ENCODE measurements at places on chromosomes 12 and 14.

DNA sequence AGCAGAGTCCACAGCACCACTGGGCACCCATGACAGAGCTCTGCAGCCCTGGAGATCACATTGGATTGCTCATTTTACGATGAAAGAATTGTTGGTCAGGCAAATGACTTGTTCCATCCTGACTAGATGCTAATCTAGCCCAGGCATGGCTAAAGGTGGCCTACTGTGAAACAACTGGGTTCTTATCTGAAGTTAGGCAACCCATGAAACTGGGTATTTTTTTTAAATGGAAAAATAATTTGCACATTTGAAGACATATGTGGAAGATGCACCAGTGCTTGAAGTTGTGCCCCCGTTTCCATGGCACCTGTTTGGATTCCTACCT lies 8.3 kb downstream of the PYGL start:
- H3K27me3 ChIP-seq: peaks cover 21% of the 10 kb centered on the region
- H3K4me3 ChIP-seq: no peak overlapping the region
- no peak for DNase-seq
- no peaks in the 10 kb centered on the region for H3K4me1 ChIP-seq
- no peaks in the 10 kb centered on the region for H3K36me3 ChIP-seq
- no peak overlapping the region for H3K27ac ChIP-seq

DNA sequence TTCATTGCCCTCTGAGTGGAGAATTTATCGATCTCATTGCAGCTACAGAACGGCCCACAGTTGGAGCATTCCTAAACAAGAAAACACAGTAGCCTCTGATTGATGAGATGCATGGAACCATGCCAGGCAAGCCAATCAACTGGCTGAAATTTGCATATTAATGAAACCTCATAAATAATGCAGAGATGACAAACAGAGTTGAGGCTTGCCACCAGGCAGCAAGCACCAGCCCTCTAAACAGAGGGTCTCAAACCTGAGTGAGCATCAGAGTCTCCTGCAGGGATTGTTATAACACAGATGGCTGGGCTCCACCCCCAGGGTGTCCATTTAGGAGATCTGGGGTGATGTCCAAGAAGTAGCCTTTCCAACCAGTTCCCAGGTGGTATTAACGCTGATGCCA lies 60.9 kb upstream of the CMKLR1 start:
- no peaks in the 10 kb centered on the region for H3K36me3 ChIP-seq
- H3K27ac ChIP-seq: no peak overlapping the region
- H3K27me3 ChIP-seq: no peaks in the 10 kb centered on the region
- no peaks in the 10 kb centered on the region for H3K4me1 ChIP-seq
- no peak overlapping the region for H3K4me3 ChIP-seq

- no peak for DNase-seq
- no peak overlapping the region for H3K27ac ChIP-seq
- peaks cover 5% of the 10 kb centered on the region for H3K36me3 ChIP-seq
- H3K4me1 ChIP-seq: no peaks in the 10 kb centered on the region
- no peak overlapping the region for H3K4me3 ChIP-seq
These were observed 15.4 kb downstream of the DAO start for GRCh38 chr12:108895220-108895802.

- H3K36me3 ChIP-seq: peaks cover 16% of the 10 kb centered on the region
- no peaks in the 10 kb centered on the region for H3K27me3 ChIP-seq
- H3K4me1 ChIP-seq: peaks cover 42% of the 10 kb centered on the region
These were observed 929.5 kb downstream of the VRK1 start for GRCh38 chr14:97726676-97727075.

DNA sequence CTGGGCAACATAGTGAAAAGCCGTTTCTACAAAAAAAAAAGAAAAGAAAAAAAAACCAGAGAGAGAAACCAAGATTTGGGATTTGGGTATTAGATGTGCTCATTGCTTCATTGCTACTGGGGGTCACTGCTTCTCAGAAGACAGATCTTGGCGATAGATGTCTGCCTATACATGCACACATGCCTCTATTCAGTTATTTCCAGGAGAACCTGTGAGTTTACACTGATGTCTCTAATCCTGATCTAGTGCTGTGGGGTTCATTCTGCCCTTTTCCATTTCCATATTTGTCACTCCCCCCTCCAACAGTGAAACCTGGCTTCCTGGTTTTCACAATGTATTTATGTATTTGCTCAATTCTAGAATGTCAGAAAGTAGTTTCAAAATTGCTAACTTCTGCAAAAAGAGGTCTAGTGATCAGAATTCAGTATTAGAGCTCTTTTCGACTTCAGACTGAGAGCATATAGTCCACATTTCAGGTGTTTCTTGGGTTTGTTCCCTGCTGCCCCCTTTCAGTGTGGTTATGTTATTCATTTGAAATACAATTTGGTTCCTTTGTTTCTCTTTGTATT lies 111.0 kb downstream of the SLC25A47 start:
- peaks cover 9% of the 10 kb centered on the region for H3K4me1 ChIP-seq
- H3K27me3 ChIP-seq: no peaks in the 10 kb centered on the region
- no peaks in the 10 kb centered on the region for H3K36me3 ChIP-seq
- H3K4me3 ChIP-seq: no peak overlapping the region

- peaks cover 2% of the 10 kb centered on the region for H3K27me3 ChIP-seq
- peaks cover 8% of the 10 kb centered on the region for H3K4me1 ChIP-seq
- no peak for DNase-seq
These were observed 142.5 kb downstream of the SAMD4A start for GRCh38 chr14:54709444-54709843.

- no peaks in the 10 kb centered on the region for H3K27me3 ChIP-seq
- no peak for DNase-seq
- no peak overlapping the region for H3K4me3 ChIP-seq
These were observed 93.2 kb downstream of the NAV3 start for GRCh38 chr12:77923882-77924281.

GRCh38 chr12:123984903-123985302 lies 11.9 kb downstream of the ZNF664 start:
- H3K36me3 ChIP-seq: peaks cover 22% of the 10 kb centered on the region
- no peak for DNase-seq
- H3K4me1 ChIP-seq: peaks cover 2% of the 10 kb centered on the region
- no peaks in the 10 kb centered on the region for H3K27me3 ChIP-seq

GRCh38 chr12:54605138-54605970 lies 16.9 kb upstream of the PPP1R1A start:
- DNase-seq: no peak
- peaks cover 7% of the 10 kb centered on the region for H3K4me1 ChIP-seq
- H3K4me3 ChIP-seq: no peak overlapping the region
- H3K27ac ChIP-seq: no peak overlapping the region

- DNase-seq: no peak
- peaks cover 44% of the 10 kb centered on the region for H3K4me1 ChIP-seq
- no peaks in the 10 kb centered on the region for H3K27me3 ChIP-seq
- peak overlapping the region; percentile 97 for H3K27ac ChIP-seq
These were observed 767 bp upstream of the CCNT1 start for GRCh38 chr12:48717252-48717695.

DNA sequence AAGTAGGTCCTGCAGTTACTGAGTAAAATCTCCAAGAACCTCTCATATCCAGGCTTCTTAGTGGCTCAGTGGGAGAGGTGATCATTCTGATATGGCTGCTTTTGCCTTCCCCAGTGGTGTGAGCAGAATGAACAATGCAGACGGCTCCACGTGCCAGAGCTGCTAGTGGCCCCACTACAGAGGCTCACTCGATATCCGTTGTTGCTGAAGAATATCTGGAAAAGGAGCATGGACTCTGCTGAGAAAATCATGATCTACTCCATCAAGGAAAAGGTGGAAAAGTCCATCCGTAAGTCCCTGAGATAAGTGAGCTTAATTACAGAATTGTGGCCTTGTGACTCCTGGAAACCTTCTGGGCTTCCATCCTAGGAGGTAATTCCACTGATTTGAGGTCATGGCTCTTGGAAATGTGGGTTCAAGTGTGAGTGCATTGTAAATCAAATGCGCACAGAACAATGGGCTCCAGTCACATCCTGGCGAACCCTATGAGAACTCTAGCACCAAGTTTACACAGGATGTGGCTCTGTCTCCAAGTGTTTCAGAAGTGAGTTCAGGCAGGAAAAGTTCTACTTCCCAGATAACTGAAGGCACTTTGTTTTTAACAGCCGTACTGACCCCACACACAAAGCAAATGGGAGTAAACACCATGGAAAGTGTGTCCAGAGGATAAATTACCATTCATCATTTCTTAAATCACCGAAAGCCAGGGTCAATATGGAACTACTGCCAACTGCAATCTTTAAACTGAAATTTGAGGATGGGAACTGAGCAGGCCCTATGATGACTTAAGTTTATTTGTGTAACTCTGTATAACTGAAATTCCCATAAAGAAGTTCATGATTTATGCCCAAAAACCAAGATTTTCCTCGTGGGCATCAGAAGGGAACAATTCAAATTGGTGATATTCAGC lies 51.4 kb downstream of the PLEKHG7 start:
- H3K36me3 ChIP-seq: no peaks in the 10 kb centered on the region
- no peak overlapping the region for H3K27ac ChIP-seq

- no peak overlapping the region for H3K27ac ChIP-seq
- H3K36me3 ChIP-seq: peaks cover 39% of the 10 kb centered on the region
- DNase-seq: no peak
- peaks cover 7% of the 10 kb centered on the region for H3K4me1 ChIP-seq
- no peaks in the 10 kb centered on the region for H3K27me3 ChIP-seq
These were observed 16.6 kb downstream of the XRCC3 start for GRCh38 chr14:103698380-103699260.

DNA sequence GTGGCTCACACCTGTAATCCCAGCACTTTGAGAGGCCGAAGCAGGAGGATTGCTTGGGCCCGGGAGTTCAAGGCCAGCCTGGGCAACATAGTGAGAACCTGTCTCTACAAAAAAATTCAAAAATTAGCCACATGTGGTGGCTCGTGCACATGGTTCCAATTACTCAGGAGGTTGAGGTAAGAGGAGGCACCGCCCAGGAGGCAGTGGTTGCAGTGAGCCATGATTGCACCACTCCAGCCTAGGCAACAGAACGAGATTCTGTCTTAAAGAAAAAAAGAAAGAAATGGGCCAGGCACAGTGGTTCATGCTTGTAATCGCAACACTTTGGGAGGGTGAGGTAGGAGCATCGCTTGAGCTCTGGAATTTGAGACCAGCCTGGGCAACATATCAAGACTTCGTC lies 33.5 kb downstream of the MAP1LC3B2 start:
- peak; percentile 20 for DNase-seq
- no peak overlapping the region for H3K27ac ChIP-seq
- H3K27me3 ChIP-seq: peaks cover 9% of the 10 kb centered on the region
- peaks cover 2% of the 10 kb centered on the region for H3K36me3 ChIP-seq

- no peak overlapping the region for H3K27ac ChIP-seq
- no peak overlapping the region for H3K4me3 ChIP-seq
- DNase-seq: no peak
- H3K27me3 ChIP-seq: peaks cover 41% of the 10 kb centered on the region
- H3K36me3 ChIP-seq: no peaks in the 10 kb centered on the region
These were observed 20.5 kb downstream of the RNF212B start for GRCh38 chr14:23258256-23258655.
